ENCODE measurements at places on chromosomes 2 and 18. TPM values are rescaled to one million over a fixed set of nuclear protein-coding genes. Genes with fewer than 3 reads are reported as not detected.

Gene CFC1
- not detected for total RNA-seq

Gene FOXD4L1
- 0.14 TPM for total RNA-seq

Gene POTEI
- total RNA-seq: not detected

Gene DNER
- 13.7 TPM for total RNA-seq

Gene DDX1
- total RNA-seq: 75.3 TPM

Gene BOD1L2
- total RNA-seq: not detected

Gene PJVK
- total RNA-seq: 1.5 TPM

Gene ST6GAL2
- total RNA-seq: 0.44 TPM

Gene DNAJC5G
- not detected for total RNA-seq

Measured in placental pericyte (primary cell).